NCI-H1417 treated with DMSO at 0.1 percent for 48 hours (cell line): ENCODE measurements at places on chromosomes 5 and 9.
A peak's percentile ranks its signal among the peaks of the same experiment; 100 is the strongest.

- DNase-seq: no peak
These were observed 118.7 kb downstream of the DIRAS2 start for GRCh38 chr9:90523958-90524357.

DNA sequence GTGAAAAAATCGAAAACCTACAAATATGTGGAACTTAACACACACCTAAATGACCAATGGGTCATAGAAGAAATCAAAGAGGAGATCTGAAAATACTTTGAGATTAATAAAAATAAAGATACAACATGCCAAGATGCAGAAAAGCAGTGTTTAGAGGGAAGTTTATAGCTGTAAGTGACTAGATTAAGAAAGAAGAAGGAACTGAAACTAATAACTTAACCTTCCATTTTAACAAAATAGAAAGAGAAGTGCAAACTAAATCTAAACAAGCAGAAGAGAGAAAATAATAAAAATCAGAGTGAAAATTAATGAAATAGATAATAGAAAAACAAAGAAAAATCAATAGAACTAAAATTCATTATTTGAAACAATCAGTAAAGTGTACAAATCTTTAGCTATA is 103.0 kb upstream of the MAMDC2 start:
- DNase-seq: no peak

GRCh38 chr9:100322954-100323536 is 29.7 kb downstream of the TEX10 start:
- peak; percentile 33 for DNase-seq

DNA sequence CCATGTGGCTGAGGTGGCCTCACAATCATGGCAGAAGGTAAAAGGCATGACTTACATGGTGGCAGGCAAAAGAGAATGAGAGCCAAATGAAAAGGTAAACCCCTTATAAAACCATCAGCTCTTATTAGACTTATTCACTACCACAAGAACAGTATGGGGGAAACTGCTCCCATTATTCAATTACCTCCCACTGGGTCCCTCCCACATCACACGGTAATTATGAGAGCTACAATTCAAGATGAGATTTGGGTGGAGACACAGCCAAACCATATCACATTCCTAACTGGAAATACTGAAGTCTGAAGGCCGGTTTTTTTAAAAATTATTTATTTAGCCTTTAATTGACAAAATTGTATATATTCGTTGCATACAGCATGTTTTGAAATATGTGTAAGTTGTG is 28.5 kb downstream of the FBXL7 start:
- no peak for DNase-seq

DNA sequence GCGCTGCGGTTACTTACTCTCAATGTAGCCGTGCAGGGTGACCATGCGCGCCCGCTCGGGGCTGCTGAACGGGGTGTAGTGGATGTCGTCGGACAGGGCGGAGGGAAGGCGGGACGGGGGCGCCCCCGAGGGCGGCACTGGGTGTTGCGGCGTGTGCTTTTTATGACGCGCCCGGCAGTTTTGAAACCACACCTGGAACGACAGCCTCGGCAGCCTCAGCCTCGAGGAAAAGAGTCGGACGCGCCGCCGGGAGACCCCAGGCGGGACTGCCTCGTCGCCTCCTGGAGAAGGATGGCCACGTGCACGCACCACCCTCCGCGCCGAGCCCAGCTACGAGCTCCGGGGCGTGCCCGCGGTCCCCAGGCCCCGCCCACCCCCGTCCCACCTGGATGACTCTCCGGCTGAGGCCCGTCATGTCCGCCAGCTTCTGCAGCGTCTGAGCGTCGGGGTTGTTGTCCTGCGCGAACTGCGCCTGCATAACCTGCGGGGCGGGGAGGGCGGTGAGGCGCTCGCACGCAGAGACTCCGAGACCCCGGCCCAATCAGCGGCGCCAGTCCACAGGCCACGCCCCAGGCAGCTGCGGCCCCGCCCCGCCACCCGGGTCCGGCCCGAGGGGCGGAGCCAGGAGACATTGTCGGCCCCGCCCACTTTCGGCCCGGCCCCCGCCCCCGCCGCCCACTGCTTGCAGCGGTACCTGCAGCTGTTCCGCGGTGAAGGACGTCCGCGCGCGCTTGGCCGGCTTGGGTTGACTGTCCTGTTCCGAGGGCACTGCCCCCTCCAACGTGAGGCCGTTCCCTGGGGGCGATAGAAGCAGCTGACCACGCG is 15.0 kb downstream of the LHX6 start:
- DNase-seq: peak; percentile 91

- no peak for DNase-seq
These were observed 1.6 kb downstream of the SLC27A6 start for GRCh38 chr5:128966846-128967245.

DNA sequence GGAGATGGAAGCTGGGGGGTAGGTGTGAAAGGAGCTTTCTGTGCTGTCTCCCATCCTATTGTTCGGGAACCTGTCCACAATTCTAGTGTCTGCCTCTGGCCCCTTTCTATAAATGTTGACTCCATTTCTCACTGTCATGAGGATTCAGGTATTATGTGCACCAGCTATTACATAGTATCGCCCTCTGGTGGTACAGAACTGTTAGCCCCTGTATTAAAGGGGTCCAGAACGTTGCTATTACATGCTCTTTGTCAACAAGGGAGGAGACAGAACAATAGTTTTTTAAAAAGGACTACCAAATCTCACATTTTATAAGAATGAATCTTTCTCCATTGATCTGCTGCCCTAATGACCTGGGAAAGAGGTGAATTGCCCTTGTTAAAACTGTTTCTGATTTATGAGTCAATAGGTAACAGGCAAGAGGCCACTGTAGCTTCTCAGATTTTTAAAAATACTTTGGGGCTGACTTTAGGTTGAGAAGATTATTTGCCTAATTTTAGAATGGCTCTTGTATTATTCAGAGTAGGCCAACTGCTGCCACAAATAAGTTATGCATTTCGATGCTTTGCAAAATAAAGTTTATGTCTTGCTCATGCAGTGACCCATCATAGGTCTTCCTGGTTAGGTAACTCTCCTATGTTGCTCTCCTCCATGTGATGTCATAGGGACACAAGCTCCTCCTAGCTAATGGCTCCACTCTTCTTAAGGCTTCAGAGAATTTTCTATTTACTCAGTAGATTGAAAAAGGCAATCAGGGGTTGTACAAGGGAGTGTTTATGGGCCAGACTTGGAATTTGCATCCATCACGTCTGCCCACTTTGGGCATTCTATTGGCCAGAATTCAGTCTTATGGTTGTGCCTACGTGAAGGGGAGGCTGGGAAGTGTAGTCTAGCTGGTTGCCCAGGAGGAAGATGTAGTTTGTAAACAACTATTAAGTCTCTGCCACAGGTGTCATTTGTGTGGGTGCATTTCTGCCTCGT is 20.8 kb downstream of the DCANP1 start:
- peak; percentile 13 for DNase-seq

- no peak for DNase-seq
These were observed 169.2 kb upstream of the TARS1 start for GRCh38 chr5:33271606-33272005.

DNA sequence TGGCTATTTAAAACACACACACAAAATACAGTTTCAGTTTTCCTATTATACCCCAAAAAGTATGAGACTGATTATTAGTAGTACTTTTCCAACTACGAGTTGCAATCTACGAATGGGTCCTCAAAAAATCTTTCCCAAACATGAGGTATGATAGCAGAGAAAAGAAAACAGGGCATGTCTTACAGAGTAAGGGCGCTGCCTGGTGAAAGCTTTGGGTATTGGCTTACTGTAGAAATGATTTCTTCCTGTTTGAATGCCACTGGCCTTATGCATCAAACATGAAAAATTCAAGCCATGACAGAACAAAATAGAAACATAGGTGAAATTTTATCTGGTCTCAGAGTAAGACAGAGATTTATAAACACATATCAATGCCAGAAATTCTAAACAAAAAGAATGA is 448.0 kb downstream of the SPOCK1 start:
- DNase-seq: no peak

GRCh38 chr5:65779643-65780042 is 57.6 kb downstream of the NLN start:
- DNase-seq: no peak

- no peak for DNase-seq
These were observed 724 bp downstream of the SGTB start for GRCh38 chr5:65721050-65721719.

GRCh38 chr5:110536120-110537115 is 190.1 kb downstream of the TMEM232 start:
- no peak for DNase-seq

- DNase-seq: no peak
These were observed 394.5 kb downstream of the NFIB start for GRCh38 chr9:13919401-13919800.

GRCh38 chr5:132076983-132077382 is 3.4 kb downstream of the CSF2 start:
- no peak for DNase-seq

DNA sequence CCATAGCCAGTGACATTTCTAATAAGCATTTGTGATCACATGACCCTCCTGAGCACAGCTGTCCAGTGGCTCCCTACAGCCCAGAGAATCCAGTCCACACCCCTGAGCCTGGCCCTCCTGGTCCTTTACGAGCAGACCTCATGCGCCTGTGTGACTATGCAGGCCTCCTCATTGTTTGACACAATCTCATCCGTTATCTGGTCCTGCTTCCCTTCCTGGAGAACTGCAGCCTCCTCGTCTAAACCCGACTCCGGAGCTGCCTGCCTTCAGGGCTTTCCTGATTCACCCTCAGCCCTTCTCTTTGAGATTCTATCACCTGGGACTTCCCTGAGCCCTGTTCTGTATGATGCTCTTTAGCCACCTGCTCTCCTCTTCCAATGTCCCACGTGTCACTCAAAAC is 79.7 kb downstream of the GPR21 start:
- no peak for DNase-seq

- no peak for DNase-seq
These were observed 36.5 kb upstream of the ANKRD18A start for GRCh38 chr9:38656896-38657295.

GRCh38 chr9:26159575-26160392 is 481.5 kb upstream of the TUSC1 start:
- DNase-seq: no peak

DNA sequence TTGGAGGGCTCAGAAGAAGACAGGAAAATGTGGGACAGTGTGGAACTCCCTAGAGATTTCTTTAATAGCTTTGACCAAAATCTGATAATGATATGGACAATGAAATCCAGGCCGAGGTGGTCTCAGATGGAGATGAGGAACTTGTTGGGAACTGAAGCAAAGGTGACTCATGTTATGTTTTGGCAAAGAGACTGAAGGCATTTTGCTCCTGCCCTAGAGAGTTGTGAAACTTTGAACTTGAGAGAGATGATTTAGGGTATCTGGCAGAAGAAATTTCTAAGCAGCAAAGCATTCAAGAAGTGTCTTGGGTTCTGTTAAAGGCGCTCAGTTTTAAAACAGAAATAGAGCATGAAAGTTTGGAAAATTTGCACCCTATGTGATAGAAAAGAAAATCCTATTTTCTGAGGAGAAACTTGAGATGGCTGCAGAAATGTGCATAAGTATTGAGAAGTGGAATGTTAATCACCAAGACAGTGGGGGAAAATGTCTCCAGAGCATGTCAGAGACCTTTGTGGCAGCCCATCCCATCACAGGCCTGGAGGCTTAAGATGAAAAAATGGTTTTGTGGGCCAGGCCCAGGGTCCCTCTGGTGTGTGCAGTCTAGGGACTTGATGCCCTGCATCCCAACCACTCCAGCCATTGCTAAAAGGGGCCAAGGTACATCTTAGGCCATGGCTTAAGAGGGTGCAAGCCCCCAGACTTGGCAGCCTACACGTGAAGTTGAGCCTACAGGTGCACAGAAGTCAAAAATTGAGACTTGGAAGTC is 463.7 kb upstream of the TLE4 start:
- DNase-seq: no peak

DNA sequence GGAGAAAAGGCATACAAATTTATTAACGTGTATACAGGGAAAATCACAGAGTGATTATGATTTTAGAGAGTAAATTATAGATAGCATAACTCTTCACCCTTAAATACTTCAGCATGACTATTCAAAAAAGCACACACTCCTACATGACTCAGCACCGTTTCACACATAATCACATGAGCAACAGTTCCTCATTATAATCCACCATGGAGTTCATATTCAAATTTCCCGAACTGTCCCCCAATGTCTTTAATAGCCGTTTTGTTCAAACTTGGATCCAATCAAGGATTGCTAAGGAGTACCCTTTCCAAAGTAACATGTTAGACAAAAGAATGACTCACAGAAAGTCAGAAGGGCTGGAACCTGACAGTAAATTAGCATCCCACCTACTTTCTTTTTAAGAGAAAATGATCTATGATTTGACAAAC is 32.1 kb downstream of the RAPGEF1 start:
- no peak for DNase-seq

GRCh38 chr9:129669141-129669718 is 3.8 kb downstream of the PRRX2 start:
- no peak for DNase-seq

DNA sequence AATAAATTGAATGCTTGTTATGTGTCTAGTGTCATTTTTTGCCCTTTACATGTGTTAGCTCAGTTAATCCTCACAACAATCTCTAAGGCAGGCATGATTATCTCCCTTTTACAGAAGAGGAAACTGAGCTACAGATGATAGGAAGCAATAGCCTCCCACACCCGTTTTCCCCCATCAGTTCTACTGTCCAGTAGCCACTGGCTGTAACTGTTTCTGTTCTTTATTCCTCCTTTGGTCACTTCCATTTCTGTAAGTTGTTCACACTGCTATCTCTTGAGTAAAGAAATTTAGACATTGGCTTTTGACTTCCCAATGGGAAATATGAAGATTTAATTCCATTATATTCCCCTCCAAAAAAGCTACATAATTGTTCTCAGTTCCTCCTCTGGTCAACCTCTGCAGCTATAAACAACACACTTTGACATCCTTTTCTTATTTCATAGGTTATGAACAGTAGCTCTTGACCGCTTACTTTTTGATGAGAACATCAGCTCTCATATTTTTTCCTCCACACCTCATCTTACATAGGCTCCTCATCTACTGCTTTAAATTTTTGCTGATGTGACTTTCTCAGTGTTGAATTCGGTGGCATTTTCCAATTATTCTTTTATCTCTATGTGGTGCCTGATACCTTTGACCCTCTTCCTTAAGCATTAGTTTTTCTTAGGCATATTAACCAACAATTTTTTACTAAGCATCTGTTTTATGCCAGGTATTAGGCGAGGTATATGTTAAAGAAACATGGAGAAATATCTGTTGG is 21.4 kb downstream of the SPZ1 start:
- DNase-seq: no peak

- DNase-seq: peak; percentile 40
These were observed 534.7 kb downstream of the CDH10 start for GRCh38 chr5:24110004-24110615.

- DNase-seq: no peak
These were observed 27.3 kb upstream of the STC2 start for GRCh38 chr5:173355561-173355960.

DNA sequence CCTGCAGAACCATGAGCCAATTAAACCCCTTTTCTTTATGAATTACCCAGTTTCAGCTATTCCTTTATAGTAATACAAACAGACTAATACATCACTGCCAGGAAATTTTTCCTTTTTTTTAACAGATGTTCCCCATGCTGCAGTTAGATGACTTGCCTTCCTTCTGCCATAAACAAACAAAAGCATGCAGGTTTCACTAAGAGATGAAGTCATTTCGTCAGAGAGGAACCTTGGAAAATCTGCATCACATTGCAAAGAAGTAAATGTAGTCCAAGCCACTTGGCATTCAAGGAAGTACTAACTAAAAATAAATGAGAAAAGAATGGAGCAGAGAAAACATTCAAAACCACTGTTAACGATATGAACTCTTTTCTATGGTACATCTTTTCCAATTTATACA is 194.1 kb upstream of the EFNA5 start:
- no peak for DNase-seq
